Muscle of leg (tissue), 16 donors: ENCODE measurements at places on chromosomes 2 and 18.

DNA sequence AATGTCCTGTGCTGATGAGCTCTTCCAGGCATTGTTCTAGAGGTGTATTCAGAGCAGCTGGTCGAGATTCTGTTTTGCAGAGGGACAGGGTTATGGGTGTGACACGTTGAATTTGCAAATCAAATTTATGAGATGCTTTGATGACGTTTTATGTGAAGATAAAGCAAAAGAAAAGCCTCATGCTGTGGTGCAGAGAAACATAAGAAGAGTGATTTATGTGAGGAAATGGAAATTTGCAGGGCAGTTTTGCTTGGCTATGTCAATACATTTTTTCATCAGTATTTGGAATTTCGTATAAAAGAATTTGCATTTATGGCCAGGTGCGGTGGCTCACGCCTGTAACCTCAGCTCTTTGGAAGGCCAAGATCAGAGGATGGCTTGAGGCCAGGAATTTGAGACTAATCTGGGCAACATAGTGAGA lies 36.4 kb downstream of the TSN start:
- no peak for DNase-seq

DNA sequence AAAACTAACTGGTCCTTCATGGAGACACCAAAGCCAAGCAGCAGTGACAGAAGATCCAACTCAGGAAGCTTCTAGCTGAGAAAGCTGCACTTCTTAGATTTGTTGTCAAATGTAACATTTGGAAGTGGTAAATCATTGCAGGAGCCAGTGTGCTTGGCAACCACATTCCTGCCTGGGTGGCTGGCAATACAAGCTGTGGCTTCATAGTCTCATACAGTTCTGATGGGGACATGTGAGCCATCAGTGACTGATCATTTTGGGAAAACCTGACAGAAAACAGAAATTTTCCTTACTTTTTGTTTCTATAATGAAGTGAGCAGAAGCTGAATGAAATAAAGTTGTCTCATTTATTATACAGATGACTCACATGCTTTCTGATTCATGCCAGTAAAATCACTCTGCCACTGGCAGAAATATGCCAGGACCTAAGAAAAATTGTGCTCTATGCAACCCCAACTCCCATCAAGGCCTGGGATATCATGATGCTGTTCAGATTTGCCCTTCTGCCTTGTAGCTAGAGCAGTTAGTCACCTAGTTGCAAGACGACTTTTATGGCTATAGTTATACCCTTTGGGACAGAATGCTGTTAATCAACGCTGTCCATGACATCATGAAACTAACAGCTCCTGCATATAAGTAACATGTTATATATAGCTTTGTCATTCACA lies 508.1 kb downstream of the ADCYAP1 start:
- peak; percentile 37 for DNase-seq

- DNase-seq: no peak
Measured at GRCh38 chr2:45769056-45769455, 117.6 kb downstream of the PRKCE start.

DNA sequence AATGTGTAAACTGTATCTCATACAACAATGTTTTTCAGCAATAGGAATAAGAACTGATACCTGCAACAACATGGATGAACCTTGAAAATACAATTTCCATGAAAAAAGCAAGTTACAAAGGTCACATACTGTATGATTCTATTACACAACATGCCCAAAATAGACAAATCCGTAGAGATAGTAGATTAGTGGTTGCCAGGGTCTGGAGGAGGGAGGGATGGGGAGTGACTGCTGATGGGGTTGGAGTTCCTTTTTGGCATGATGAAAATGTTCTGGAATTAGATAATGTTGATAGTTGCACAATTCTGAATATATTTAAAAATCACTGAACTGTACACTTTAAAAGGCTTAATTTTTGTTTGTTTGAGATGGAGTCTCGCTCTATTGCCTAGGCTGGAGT lies 33.8 kb downstream of the UBXN4 start:
- DNase-seq: peak; percentile 6

GRCh38 chr2:75808793-75809535 lies 98.2 kb upstream of the GCFC2 start:
- peak; percentile 25 for DNase-seq

DNA sequence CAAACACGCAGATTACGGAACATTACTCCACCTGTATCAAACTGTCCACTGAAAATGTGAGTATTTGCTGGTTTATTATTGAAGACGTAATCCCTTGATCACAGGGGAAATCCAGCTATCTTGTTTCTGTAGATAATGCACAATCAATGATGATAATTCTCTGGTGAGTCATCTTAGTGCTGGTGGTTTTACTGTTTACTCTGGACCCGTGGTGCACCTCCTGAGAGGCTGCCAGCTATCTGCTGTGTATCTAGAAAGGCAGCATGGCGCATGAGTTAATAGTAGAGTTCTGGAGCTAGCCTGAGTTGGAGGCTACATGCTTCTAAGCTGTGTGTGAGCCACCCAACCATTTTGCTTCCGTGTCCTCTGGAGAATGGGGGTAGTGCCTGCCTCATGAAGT lies 6.5 kb downstream of the NCAPH start:
- DNase-seq: no peak

DNA sequence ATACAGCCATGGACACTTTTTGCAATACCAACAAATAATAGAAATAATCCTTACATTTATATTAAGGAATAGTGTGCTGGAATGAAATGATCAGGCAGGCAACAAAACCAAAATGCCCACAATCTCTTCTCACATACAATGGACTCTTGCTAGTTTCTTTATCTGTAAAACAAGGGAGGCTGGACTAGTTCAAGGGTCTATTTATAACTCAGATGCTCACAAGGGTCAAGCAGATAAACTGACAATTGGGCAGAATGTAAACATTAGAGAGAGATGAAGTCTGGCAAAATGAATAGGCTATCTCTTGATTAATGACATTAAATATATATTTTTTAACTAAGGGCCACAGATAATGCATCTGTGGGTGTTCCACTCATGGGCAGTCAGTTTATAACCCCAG lies 11.4 kb downstream of the PPIL3 start:
- no peak for DNase-seq

GRCh38 chr18:55634545-55634944 lies 46.6 kb upstream of the TCF4 start:
- no peak for DNase-seq

DNA sequence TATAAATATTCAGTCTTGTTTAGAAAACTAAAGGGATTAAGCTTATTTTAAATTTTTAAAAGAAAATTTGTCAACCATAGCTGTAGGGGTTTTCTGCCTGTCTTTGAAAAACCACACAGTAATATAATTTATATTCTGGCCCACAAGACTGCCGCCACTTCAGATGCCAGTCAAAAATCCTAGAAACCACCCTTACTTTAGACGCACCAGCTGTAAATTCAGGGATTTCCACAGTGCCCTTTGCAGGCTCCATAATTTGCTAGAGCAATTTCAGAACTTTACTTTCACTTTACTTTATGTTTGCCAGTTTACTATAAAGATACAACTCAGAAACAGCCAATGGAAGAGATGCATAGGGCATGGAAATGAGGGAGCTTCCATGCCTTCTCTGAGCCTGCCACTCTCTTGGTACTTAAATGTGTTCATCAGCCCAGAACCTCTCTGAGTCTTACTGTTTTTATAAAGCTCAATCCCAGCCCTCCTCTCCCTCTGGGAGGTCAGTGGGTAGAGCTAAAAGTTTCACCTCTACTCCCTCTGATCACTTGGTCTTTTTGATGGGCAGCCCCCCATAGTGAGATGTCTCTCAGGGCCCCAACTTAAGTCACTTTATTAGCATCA lies 63.3 kb downstream of the KYNU start:
- no peak for DNase-seq

- no peak for DNase-seq
Measured at GRCh38 chr2:129777146-129777545, 202.3 kb upstream of the RAB6C start.

DNA sequence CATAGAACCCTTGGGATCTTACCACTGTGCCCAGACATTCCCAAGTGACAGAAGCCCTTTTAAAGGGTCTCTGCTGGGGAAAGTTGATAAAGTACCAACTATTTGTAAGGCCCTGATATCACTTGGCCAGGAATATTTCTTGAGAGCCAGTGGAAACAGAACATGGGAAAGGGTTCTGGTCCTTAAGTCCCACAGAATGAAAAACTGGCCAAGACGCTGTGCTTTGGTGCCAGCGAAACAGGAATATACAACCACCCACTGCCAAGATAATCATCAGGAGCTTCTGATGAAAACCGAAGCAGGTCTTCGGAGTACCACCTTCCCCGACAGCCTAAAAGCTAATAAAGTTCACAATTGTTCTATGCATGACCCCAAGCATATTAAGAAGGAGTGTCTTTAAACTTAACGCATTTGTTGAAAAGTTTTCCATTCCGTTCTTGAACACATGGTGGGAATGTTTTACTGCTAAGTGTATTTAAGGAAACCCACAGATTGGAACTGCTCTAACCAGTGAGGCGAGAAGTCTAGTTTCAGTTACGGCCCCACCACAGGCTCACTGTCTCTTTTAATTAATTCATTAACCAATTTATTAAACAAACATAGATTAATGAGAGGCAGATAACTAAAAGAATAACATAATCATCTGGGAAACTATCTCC lies 152.6 kb downstream of the ANKRD44 start:
- DNase-seq: peak; percentile 78

DNA sequence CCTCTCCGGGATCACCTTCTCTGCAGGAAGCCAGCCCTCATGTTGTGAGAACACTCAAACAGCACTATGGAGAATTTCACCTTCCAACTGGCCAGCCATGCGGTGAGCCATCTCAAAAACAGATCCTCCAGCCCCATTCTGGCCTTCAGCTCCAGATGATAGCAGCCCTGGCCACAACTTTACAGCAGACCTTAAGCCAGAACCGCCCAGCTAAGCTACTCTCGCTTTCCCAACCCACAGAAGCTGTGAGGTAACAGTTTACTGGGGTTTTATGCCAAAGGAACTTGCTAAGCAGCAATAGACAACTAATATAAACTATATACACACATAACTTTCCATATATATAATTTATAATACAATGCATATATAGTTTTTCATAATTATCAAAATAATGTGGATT lies 11.6 kb upstream of the PTPN4 start:
- DNase-seq: no peak

- DNase-seq: peak; percentile 38
Measured at GRCh38 chr2:45653122-45653913, 1.8 kb downstream of the PRKCE start.

- DNase-seq: no peak
Measured at GRCh38 chr2:194380011-194380410, 1277.0 kb upstream of the SLC39A10 start.

- no peak for DNase-seq
Measured at GRCh38 chr2:16717477-16717876, 51.8 kb upstream of the CYRIA start.

DNA sequence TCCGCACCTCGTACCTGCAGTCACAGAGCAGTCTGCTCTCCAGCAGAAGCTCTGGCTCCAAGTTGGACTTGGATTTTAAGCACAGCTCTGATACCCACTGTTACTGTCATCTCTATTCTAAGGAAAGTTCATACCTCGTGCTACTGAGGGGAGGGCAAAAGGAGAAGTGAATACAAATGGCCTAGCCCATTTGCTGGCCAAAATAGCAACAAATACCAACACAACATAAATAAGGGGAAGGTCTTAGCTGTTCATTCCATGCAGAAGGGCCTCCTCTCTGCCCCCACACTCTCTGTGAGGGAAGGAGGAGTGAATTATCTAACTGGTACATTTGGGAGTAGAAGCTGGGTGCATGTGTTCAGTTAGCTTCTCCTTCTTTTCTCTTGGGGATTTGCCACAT lies 739.4 kb upstream of the RAB6C start:
- DNase-seq: peak; percentile 32

DNA sequence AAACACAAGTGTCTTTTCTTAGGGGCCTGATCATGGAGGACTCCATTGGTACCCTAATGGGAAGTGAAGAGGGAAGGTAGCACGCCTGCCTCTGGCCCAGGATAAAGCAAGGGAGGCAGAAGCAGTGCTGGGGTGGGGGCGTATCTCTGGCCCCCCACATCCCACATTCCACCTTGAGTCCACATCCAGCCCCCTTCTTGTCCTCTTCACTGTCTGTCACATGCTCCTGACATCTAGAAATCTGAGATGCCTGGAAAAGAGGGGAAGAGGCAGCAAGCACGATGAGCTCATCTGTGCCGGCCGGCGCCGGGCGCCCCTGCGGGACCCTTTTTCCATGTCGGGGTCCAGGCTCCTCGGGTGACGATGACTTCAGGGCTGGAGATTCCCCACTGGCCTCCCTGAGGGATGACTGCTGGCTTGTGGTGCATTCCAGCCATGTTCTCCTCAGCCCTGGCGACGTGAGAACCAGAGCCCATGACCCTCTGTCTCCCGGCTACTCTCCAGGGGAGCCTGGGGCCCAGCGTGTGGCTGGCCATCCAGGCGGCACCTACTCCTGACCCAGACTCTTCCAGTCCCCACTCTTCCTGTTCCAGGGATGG lies 277.5 kb downstream of the DYSF start:
- no peak for DNase-seq

DNA sequence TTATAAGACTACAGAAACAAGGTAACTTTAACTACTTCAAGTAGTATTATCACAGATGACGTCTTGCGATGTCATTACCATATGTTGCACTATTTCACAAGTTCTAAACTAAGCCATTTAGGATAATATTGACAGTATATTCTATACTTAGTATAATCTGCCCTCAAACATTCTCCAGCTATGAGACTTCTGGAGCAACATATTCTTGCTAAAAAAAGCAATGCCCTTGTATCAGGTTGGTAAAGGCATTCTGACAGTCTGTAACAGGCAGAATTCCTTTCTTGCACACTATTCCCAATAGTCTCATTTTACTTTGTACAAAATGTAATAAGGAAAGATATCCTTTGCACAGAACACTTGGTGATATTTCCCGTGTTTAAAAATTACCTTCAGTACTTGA lies 694.8 kb upstream of the PKDCC start:
- DNase-seq: no peak

GRCh38 chr2:187532333-187533120 lies 21.7 kb downstream of the TFPI start:
- no peak for DNase-seq

- no peak for DNase-seq
Measured at GRCh38 chr2:85659324-85659981, 8.5 kb downstream of the SFTPB start.

DNA sequence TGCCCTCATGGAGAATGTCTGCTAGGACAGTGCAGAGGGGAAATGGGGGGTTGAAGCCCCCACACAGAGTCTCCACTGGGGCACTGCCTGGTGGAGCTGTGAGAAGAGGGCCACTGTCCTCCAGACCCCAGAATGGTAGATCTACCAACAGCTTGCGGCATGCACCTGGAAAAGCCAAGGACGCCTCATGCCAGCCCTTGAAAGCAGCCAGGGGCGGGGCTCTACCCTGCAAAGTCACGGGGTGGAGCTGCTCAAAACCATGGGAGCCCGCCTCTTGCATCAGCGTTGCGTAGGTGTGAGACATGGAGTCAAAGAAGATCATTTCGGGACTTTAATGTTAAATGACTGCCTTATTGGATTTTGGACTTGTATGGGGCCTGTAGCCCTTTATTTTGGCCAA lies 157.6 kb downstream of the DSEL start:
- no peak for DNase-seq
